ENCODE measurements at places on chromosomes 5 and 9. TPM values are rescaled to one million over a fixed set of nuclear protein-coding genes. Genes with fewer than 3 reads are reported as not detected.

DNA sequence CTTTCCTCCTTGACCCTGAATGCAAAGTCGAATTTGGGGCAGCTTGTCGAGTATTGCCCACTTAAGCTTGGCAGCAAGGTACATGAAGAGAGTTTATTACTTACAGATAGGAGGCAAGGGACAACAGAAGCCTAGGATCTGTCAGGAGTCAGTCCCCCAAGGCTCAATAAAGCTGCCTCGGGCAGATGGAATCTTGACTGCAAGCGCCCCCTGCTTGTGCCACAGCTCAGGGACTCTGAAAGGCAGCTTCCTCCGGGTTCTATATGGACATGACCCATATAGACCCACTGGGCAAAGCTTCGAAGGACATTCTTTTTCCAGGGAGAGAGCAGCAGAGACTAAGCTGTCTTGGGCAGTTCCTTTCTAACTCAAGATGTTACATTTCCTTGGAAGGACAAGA lies 971.5 kb downstream of the EFNA5 start:
- no peak for DNase-seq

DNA sequence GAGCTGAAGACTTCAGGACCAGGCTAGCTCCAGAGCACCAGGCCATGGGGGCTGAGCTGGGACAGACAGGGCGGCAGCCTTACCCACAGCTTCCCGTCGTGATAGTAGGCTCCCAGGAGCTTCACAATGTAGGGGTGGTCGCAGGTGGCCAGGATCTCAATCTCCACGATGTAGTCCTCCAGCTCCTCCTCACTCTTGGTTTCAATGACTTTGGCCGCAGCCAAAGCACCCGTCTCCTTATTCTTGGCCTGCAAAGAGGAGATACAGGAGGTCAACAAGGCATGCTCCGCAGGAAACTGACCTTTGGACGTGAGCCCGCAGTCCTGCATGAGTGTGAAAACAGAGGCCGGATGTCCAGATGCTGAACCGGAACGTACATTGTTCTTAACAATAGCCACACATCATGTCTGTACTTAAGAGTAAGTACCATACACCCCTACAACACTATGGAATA lies 31.5 kb downstream of the STK10 start:
- DNase-seq: no peak

GRCh38 chr9:15231788-15232635 lies 75.0 kb downstream of the TTC39B start:
- no peak for DNase-seq

- no peak for DNase-seq
These were observed 72.5 kb downstream of the PHF2 start for GRCh38 chr9:93648836-93649235.

DNA sequence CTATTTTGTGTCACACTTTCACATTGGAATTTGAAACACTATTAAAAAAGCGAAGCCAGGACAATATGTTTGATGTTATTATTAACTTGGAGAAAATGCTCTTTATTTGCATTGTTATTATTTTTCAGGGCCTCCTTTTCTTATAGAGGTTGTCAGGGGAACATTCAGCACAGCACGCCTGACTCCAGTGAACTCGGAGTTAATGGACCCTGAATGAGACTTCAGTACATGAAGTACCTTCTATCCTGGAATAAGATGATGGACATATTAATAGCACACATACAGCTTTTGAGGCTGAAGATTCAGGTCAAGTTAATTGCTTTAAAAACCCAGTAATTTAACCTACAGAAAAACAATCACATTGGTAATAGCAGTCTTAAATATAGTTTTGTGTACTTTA lies 652.9 kb downstream of the SEMA5A start:
- no peak for DNase-seq

- no peak for DNase-seq
These were observed 635 bp downstream of the NAA35 start for GRCh38 chr9:85941622-85941940.

GRCh38 chr5:130836729-130837649 lies 328.1 kb downstream of the HINT1 start:
- DNase-seq: no peak

DNA sequence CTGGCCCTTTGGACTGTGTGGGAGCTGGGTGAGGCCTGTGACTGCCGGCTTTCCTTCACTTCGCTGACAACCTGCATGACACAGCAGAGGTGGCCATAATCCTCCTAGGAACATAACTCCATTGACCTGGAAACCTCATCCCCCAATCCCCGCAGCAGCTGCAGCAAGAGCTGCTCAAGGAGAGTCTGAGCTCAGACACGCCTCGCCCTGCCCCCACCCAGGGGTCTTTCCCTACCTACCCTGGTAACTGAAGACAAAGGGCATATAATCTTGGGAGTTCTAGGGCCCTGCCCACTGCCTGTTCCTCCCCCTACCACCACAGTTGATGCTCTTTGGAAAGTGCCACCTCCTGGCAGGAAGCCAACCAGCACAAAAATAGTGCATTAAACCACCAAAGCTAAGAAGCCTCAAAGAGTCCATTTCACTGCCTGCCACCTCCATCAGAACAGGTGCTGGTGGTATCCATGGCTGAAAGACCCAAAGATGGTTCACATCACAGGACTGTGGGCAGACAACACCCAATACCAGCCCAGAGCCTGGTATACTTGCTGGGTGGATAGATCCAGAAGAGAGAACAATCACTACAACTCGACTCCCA lies 18.4 kb downstream of the TRIM36 start:
- no peak for DNase-seq

- DNase-seq: no peak
These were observed 53.4 kb downstream of the OR2K2 start for GRCh38 chr9:111276431-111277128.

DNA sequence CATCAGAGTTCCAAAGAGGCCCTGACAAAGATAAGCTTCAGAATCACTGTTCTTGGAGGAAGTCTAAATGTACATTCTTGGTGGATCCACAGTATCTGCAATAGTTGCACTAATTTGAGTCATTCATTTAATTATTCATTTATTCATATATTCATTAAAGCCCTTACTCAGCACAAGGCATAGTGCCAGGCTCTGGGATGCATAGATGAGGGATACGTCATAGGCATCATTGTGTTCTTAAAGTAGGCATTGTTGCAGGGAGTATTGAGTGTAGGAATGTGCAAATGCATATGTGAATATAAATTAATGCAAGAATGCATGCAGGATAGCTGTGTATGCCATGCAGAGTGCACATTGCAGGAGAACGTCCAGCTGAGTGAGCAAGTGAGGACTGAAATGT lies 100.7 kb downstream of the DRD1 start:
- DNase-seq: no peak

DNA sequence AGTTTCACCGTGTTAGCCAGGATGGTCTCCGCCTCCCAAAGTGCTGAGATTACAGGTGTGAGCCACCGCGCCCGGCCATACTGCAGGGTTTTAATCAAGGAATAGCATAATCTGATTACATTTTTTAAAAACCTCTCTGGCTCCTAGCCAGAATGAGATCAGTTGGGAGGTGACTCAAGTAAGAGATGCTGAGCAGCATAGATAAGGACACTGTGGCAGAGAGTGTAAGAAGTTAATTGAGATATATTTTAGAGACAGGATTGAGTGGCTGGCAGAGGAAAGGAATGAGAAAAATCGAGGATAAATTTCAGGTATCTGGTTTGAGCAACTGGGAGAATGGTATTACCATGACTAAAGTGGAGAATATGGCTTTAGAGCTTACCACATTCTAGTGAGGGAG lies 7.3 kb upstream of the RIGI start:
- no peak for DNase-seq

The KCTD16 gene
- total RNA-seq: not detected

The BTNL3 gene
- total RNA-seq: not detected

The NEK6 gene
- 41.2 TPM for total RNA-seq

All from G401 (cell line).